ENCODE measurements at places on chromosomes 7 and 10. TPM values are rescaled to one million over a fixed set of nuclear protein-coding genes. Genes with fewer than 3 reads are reported as not detected.

DNA sequence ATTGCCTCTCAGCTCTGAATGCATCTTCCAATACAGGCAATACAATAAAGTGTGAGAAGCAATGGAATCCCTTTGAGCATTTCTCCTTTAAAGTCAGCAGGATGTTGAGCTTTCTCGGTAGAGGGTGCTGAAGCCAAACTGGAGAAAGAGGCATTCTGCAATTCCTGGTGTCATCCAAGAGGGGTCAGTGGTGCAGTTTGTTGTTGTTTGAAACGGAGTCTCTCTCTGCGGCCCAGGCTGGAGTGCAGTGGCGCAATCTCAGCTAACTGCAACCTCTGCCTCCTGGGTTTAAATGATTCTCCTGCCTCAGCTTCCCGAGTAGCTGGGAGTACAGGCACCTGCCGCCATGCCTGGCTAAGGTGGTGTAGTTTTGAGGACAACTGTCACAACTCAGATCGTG is 486.5 kb downstream of the CALN1 start:
- no peaks in the 10 kb centered on the region for H3K27me3 ChIP-seq
- H3K4me1 ChIP-seq, result no peaks in the 10 kb centered on the region
- no peak overlapping the region for H3K4me3 ChIP-seq

Gene DENND2A
- total RNA-seq, result not detected

GRCh38 chr7:77238703-77239136 is 39.1 kb upstream of the FGL2 start:
- H3K27ac ChIP-seq, result no peak overlapping the region
- peaks cover 13% of the 10 kb centered on the region for H3K4me1 ChIP-seq
- no peak for DNase-seq
- H3K36me3 ChIP-seq, result no peaks in the 10 kb centered on the region

Gene CYP3A5
- 0.36 TPM for total RNA-seq

Gene NPSR1
- not detected for total RNA-seq

DNA sequence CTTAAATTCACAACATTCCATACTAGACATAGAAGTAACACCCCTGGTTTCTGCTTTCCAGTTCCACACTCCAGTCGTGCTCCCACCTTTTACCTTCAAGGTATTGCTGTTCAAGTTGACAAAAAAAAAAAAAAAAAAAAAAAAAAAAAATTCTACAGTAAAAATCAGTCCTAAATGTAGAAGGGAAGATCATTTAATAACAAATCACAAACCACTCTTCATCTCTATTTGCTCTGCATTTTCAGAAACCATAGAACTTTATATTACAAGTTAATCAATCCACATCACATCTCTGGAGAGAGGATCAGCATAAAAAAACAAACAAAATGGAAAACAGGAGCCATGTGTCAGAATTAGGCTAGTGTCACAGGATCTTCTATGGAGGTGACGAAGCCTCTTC is 206.3 kb upstream of the KLF14 start:
- peak overlapping the region; percentile 90 for H3K4me3 ChIP-seq
- H3K27me3 ChIP-seq, result no peaks in the 10 kb centered on the region

GRCh38 chr7:29864656-29865055 is 58.3 kb downstream of the WIPF3 start:
- peaks cover 4% of the 10 kb centered on the region for H3K4me1 ChIP-seq
- H3K36me3 ChIP-seq, result no peaks in the 10 kb centered on the region
- H3K27ac ChIP-seq, result no peak overlapping the region
- H3K27me3 ChIP-seq, result no peaks in the 10 kb centered on the region
- no peak overlapping the region for H3K4me3 ChIP-seq
- no peak for DNase-seq

DNA sequence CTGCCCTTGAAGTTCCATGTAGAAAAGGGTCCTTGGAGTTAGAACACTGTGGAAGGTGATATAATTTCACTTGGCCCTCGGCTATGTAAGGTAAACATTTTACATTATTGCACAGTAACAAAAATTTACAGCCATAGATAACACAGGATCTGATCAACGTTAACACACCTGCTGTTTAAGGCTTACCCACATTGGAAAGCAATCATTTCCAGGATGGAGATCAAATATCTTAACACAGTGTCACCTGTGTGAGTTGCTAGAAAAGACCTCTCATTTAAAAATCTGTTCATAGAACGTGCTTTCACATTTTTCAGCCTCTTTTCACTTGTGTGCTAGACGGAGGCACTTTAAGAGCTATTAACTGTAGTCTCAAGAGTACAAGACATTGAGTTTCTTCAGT is 1.9 kb downstream of the TMEM229A start:
- peaks cover 9% of the 10 kb centered on the region for H3K4me1 ChIP-seq
- H3K27me3 ChIP-seq, result peaks cover 50% of the 10 kb centered on the region
- H3K27ac ChIP-seq, result no peak overlapping the region

Gene SERPINE1
- total RNA-seq, result not detected

GRCh38 chr7:67251986-67252558 is 255.4 kb downstream of the TYW1 start:
- peaks cover 7% of the 10 kb centered on the region for H3K4me1 ChIP-seq
- H3K4me3 ChIP-seq, result no peak overlapping the region
- no peaks in the 10 kb centered on the region for H3K27me3 ChIP-seq
- peaks cover 8% of the 10 kb centered on the region for H3K36me3 ChIP-seq

Gene EVX1
- not detected for total RNA-seq

Gene ADAM22
- 2.5 TPM for total RNA-seq

Gene CREB5
- total RNA-seq, result 1.9 TPM

Gene MET
- total RNA-seq, result 2.4 TPM

Gene PRKG1
- total RNA-seq, result not detected

DNA sequence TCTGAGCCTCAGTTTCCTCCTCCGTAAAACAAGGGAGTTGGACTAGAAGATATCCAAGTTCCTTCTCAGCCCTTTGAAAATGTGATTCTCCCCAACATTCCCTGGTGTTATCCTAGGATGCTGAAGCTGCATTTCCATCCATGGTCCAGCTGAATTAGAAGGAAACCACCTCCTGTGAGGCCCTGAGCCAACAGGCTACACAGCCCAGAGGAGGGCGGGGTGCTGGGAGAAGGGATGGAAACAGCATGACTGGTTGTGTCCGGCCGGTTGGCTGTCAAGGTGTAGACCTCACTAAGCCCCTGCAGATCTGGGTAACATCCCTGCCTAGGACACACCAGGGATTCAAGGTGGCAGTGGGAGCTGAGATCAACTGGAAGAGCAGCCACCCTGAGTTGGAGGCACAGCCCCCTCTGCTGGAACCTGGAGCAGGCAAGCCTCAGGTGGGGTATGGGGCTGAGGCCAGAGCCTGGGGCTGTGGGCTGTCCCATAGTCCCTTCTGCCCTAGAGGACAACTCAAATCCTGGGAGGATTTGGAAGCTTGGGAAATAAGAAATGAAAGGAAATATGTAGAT is 72.0 kb downstream of the PAX2 start:
- no peaks in the 10 kb centered on the region for H3K4me1 ChIP-seq
- no peak overlapping the region for H3K4me3 ChIP-seq
- no peak for DNase-seq
- no peak overlapping the region for H3K27ac ChIP-seq

- DNase-seq, result no peak
- no peaks in the 10 kb centered on the region for H3K36me3 ChIP-seq
- H3K27ac ChIP-seq, result no peak overlapping the region
- H3K4me3 ChIP-seq, result no peak overlapping the region
- H3K27me3 ChIP-seq, result no peaks in the 10 kb centered on the region
Measured at GRCh38 chr7:114574384-114574783, 159.8 kb downstream of the FOXP2 start.

DNA sequence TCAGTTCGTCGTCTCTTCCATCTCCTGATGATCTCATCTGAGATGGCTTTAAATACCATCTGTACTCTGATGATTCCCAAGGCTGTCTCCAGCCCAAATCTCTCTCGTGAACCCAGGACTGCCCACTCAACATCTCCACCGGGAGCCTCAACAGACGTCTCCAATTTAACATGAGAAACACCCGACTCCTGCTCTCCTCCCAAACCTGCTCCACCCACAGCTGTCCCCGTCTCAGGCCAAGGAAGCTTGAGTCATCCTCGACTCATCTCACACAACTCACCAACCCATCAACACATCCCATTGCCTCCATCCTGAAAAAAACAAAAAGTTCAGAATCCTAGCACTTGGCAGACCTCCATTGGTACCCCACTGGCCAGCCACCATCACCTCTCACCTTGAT is 29.7 kb upstream of the CALN1 start:
- H3K4me3 ChIP-seq, result no peak overlapping the region
- H3K36me3 ChIP-seq, result no peaks in the 10 kb centered on the region
- H3K4me1 ChIP-seq, result peaks cover 8% of the 10 kb centered on the region
- H3K27ac ChIP-seq, result no peak overlapping the region

GRCh38 chr7:20402747-20403230 is 72.1 kb downstream of the ITGB8 start:
- no peaks in the 10 kb centered on the region for H3K36me3 ChIP-seq
- H3K4me3 ChIP-seq, result no peak overlapping the region
- H3K4me1 ChIP-seq, result no peaks in the 10 kb centered on the region
- H3K27me3 ChIP-seq, result no peaks in the 10 kb centered on the region

DNA sequence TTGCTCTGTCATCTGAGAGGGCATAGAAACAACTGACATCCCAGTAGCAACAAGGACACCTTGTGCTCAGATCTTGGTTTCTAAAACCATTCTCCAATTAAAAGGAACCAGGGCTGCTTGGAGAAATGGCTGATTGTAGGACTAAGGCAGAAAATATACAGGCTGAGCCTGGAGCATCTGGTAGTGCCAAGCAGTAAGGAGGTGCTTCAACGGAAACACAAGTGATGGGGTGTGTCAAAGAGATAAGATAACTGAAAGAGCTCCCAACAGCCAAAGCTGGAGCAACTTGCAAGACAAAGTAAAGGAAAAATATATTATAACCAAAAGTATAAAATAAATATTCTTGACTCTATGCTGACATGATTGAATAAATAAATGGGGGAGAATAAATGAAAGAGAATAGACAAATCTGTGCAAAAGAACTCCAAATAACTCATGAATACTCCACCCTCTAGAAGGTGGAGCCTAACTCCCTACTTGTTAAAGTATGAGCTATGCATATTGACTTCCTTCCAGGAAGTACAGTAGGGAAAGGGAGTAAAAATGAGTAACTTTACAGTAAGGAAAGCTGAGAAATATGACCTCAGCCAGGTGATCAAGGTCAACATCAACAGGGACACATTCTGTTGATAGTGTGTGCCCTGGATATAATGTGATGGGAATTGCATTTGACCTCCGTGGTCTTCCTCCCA is 162.4 kb downstream of the NOC3L start:
- no peaks in the 10 kb centered on the region for H3K27me3 ChIP-seq
- H3K27ac ChIP-seq, result no peak overlapping the region
- DNase-seq, result no peak

GRCh38 chr7:76340617-76341131 is 18.1 kb downstream of the YWHAG start:
- no peak for DNase-seq
- H3K27me3 ChIP-seq, result no peaks in the 10 kb centered on the region
- peak overlapping the region; percentile 66 for H3K27ac ChIP-seq
- H3K36me3 ChIP-seq, result peaks cover 37% of the 10 kb centered on the region
- H3K4me1 ChIP-seq, result peaks cover 76% of the 10 kb centered on the region
- no peak overlapping the region for H3K4me3 ChIP-seq

GRCh38 chr10:386771-387592 is 251.7 kb downstream of the ZMYND11 start:
- H3K4me1 ChIP-seq, result peaks cover under 1% of the 10 kb centered on the region
- H3K27me3 ChIP-seq, result no peaks in the 10 kb centered on the region
- no peak overlapping the region for H3K27ac ChIP-seq
- H3K36me3 ChIP-seq, result no peaks in the 10 kb centered on the region
- H3K4me3 ChIP-seq, result no peak overlapping the region

- H3K4me1 ChIP-seq, result no peaks in the 10 kb centered on the region
- H3K4me3 ChIP-seq, result no peak overlapping the region
- H3K27ac ChIP-seq, result no peak overlapping the region
- no peak for DNase-seq
- no peaks in the 10 kb centered on the region for H3K27me3 ChIP-seq
Measured at GRCh38 chr10:23405540-23405939, 33.3 kb upstream of the OTUD1 start.

DNA sequence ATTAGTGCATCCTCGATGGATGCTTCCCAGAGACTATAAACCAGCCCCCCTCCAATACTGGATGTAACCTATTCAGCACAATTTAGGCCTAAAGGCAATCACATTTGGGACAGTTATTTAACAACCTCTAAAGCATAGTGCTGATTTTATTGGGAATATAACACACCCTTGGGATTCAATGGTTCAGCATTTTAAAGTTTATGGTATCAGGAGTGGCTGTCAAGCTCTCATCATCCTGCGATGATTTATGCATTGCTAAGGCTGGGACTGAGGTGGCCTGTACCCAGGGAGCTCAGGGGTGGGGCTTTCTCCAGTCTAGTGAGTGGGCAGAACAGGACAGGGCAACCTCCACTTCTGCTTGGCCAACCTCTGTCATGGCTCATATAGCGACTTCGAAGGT is 464.9 kb downstream of the INHBA start:
- H3K36me3 ChIP-seq, result no peaks in the 10 kb centered on the region
- no peaks in the 10 kb centered on the region for H3K27me3 ChIP-seq
- no peaks in the 10 kb centered on the region for H3K4me1 ChIP-seq

DNA sequence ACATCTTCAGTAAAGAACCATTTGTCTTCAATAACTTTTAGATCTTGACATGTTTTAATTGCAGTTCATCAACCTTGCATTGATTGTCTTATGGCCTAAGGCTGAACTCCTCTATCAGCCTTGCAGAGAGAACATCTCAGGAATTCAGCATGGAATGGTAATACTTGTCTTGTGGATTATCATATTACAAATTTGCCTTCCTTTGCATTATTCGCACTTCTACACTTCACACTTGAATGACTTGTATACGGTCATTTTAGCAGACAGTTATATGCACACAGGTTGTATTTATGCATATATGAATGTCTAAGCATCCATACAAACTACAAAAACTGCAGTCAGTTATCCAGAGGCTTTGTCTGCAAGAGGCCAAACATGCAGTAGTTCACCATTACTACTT is 31.7 kb downstream of the GPR85 start:
- H3K27me3 ChIP-seq, result peaks cover 5% of the 10 kb centered on the region
- no peak overlapping the region for H3K27ac ChIP-seq
- no peak overlapping the region for H3K4me3 ChIP-seq

GRCh38 chr10:21705142-21705827 is 171.3 kb downstream of the MLLT10 start:
- no peaks in the 10 kb centered on the region for H3K27me3 ChIP-seq
- no peak for DNase-seq
- no peak overlapping the region for H3K27ac ChIP-seq

- no peaks in the 10 kb centered on the region for H3K27me3 ChIP-seq
- no peak overlapping the region for H3K4me3 ChIP-seq
- peaks cover 5% of the 10 kb centered on the region for H3K4me1 ChIP-seq
- H3K27ac ChIP-seq, result no peak overlapping the region
- H3K36me3 ChIP-seq, result no peaks in the 10 kb centered on the region
- DNase-seq, result no peak
Measured at GRCh38 chr7:121486590-121486989, 90.5 kb upstream of the FAM3C start.

Gene ITIH2
- not detected for total RNA-seq

- peak overlapping the region; percentile 96 for H3K27ac ChIP-seq
- no peak for DNase-seq
- H3K36me3 ChIP-seq, result no peaks in the 10 kb centered on the region
- peaks cover 8% of the 10 kb centered on the region for H3K27me3 ChIP-seq
- peak overlapping the region; percentile 12 for H3K4me3 ChIP-seq
Measured at GRCh38 chr7:130277763-130278643, 11.3 kb downstream of the CPA2 start.

Gene TMEM229A
- not detected for total RNA-seq

All from activated T-cell treated with anti-CD3 and anti-CD28 coated beads, Interleukin-2, amount 50 U/mL, for 72 hours (primary cell).